GM12878 (cell line): ENCODE measurements at places on chromosomes 12 and 14. TPM values are rescaled to one million over a fixed set of nuclear protein-coding genes. Genes with fewer than 3 reads are reported as not detected.

DNA sequence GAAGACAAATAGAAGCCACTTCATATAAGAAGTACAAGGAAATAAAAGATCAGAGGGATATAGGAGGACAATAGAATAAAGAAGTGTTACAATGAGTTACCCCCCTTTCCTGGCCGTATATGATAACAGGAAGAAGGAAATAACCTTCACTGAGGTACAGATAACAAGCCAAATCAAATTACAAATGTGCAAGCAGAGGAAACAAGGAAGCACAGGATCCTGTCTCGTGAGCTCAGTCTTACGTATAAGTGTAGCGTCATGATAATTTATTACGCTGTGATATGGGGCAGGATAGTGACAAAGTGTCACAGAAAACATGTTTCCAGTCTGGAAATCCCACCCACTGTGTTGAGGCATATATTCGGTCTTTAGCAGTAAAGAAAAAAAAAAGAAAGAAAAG is 26.5 kb downstream of the CRACR2A start:
- no peak overlapping the region for H3K4me3 ChIP-seq
- H3K4me1 ChIP-seq, result peaks cover 8% of the 10 kb centered on the region
- no peaks in the 10 kb centered on the region for H3K27me3 ChIP-seq
- no peak overlapping the region for H3K27ac ChIP-seq
- peaks cover 3% of the 10 kb centered on the region for H3K36me3 ChIP-seq

KIF26A gene
- 0.05 TPM in 1 of 2 replicates, not detected in the other for total RNA-seq

AICDA gene
- 11.5 and 12.7 TPM in 2 replicates for total RNA-seq

DNA sequence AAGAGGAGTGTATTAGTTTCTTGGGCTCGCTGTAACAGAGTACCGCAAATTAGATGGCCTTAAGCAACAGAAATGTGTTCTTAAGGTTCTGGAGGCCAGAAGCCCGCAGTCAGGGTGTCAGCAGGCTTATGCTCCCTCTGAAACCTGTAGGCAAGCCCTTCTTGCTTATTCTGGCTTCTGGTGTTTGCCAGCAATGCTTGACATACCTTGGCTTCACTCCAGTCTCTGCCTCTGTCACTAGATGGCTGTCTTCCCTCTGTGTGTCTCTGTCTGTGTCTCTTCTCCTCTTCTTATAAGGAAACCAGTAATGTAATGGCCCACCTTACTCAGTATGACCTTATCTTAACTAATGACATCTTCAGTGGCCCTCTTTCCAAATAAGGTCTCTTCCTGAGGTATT is 85.1 kb downstream of the DERA start:
- H3K27me3 ChIP-seq, result no peaks in the 10 kb centered on the region
- H3K4me1 ChIP-seq, result no peaks in the 10 kb centered on the region
- H3K36me3 ChIP-seq, result no peaks in the 10 kb centered on the region; the same call in 1 of the 2 replicates

NKX2-1 gene
- total RNA-seq, result not detected in 2 replicates

DNA sequence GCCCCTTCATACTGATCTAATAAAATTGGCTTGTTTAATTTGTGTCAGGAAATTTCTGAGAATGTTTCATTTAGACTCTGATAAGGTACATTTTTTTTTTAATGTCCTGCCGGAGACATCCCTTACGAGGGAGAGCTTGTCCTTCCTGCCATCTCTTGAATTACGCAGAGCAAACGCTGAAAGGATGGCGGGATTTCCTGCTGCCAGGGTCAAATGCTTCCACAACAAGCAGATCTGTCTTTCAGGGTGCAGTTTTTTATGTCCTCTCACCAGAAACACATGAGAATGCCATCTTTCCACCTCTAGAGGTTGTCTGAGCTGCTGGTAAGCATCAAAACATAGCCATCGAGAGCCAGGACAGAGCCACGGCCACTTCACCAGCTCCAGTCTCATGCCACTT is 126.8 kb upstream of the ARHGAP5 start:
- H3K27ac ChIP-seq, result no peak overlapping the region
- H3K27me3 ChIP-seq, result no peaks in the 10 kb centered on the region
- no peak for DNase-seq
- H3K4me3 ChIP-seq, result no peak overlapping the region

KRT82 gene
- total RNA-seq, result not detected in 2 replicates

FITM1 gene
- 0.64 TPM in 2 replicates for total RNA-seq

- no peaks in the 10 kb centered on the region for H3K27me3 ChIP-seq
- H3K27ac ChIP-seq, result no peak overlapping the region
- peak overlapping the region; percentile 20; the same call in 1 of the 2 replicates for H3K4me3 ChIP-seq
- no peak for DNase-seq
These were observed 9.8 kb downstream of the APPL2 start for GRCh38 chr12:105226219-105226618.

- no peak for DNase-seq
- peaks cover 20% of the 10 kb centered on the region for H3K4me1 ChIP-seq
- no peaks in the 10 kb centered on the region for H3K36me3 ChIP-seq
- H3K4me3 ChIP-seq, result no peak overlapping the region
- no peaks in the 10 kb centered on the region for H3K27me3 ChIP-seq
These were observed 42.2 kb downstream of the TAOK3 start for GRCh38 chr12:118330421-118331018.

DNA sequence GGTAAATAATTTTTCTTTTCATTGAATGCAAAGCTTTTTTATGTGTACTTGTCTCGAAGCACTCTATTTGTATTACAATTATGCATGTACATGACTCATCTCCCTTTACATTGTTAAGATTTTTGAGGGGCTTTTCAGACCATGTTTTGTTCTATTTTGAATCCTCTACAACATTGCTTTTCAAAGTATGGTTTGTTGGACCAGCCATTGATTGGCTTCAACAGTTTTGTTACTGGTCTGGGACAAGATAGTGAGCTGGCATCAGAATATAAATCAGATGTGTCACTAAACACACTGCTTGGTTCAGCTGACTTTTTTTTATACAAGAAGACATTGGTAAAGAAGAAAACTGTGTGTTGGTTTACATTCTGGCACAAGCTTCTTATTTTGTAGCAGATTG is 122.3 kb downstream of the MON2 start:
- H3K4me3 ChIP-seq, result no peak overlapping the region
- H3K4me1 ChIP-seq, result no peaks in the 10 kb centered on the region
- no peak for DNase-seq
- H3K36me3 ChIP-seq, result peaks cover 6% of the 10 kb centered on the region; the same call in 1 of the 2 replicates
- H3K27ac ChIP-seq, result no peak overlapping the region
- H3K27me3 ChIP-seq, result no peaks in the 10 kb centered on the region

TSPAN11 gene
- total RNA-seq, result 0.05 TPM in 1 of 2 replicates, not detected in the other

DNA sequence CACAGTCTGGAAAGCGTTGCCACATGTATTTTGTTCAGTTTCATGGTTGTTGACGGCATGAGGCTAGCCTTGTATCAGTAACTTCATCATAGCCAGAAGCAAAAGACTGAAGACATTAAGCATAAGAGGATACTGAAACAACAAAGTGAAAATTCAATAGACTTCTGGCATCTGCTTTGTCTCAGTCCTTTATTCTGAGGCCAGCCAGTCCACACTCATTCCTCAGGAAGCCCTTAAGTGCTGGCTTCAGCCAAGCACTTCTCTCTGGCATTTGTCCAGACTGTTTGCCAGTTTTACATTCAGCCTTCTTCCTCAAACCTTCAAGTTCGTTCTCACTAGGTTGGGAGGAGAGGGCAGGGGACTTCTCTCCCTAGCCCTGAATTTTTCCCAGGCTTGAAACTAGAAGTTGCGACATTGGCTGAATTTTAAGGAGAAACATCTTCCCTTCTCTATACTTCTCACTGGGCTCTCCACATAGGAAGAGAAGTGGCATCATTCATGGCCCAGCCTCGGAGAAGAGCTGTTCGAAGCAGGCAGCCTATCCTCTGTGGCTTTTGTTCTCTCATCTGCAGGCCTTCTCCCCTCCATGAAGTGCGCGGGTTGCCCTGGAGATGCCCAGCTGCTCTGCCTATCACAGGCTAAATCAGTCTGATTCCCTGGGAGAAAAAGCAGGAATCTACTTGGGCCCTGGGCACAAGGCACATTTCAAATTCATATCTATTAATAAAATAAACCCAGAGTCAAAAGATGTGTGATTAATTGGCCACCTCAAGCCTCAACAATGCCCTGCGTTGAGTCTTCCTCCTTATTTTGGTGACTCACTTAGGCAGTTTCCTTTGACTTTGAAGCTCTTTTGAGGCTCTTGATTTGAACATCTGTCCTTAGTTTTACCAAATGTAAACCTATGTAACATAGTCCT is 130.9 kb upstream of the PLEKHA5 start:
- no peaks in the 10 kb centered on the region for H3K4me1 ChIP-seq
- H3K36me3 ChIP-seq, result no peaks in the 10 kb centered on the region

RD3L gene
- total RNA-seq, result not detected in 2 replicates

C1S gene
- total RNA-seq, result 1.2 and 1.3 TPM in 2 replicates

GRCh38 chr14:101707068-101707842 is 54.3 kb upstream of the PPP2R5C start:
- DNase-seq, result peak; percentile 53
- no peak overlapping the region for H3K4me3 ChIP-seq
- no peak overlapping the region for H3K27ac ChIP-seq

AMN gene
- total RNA-seq, result 0.33 and 0.82 TPM in 2 replicates

AGAP2 gene
- total RNA-seq, result 17.9 and 19.8 TPM in 2 replicates

GRCh38 chr14:29518335-29518734 is 409.3 kb downstream of the PRKD1 start:
- no peak overlapping the region for H3K27ac ChIP-seq
- no peak for DNase-seq
- no peak overlapping the region for H3K4me3 ChIP-seq
- H3K27me3 ChIP-seq, result no peaks in the 10 kb centered on the region
- no peaks in the 10 kb centered on the region for H3K36me3 ChIP-seq
- no peaks in the 10 kb centered on the region for H3K4me1 ChIP-seq

GRCh38 chr12:56141946-56142784 is 10.2 kb upstream of the MYL6B start:
- H3K4me3 ChIP-seq, result no peak overlapping the region
- H3K27ac ChIP-seq, result no peak overlapping the region
- DNase-seq, result no peak
- no peaks in the 10 kb centered on the region for H3K4me1 ChIP-seq
